ENCODE measurements at places on chromosomes 5 and 9.
A peak's percentile ranks its signal among the peaks of the same experiment; 100 is the strongest.

GRCh38 chr5:130198927-130199326 is 294.7 kb downstream of the CHSY3 start:
- no peak for DNase-seq

DNA sequence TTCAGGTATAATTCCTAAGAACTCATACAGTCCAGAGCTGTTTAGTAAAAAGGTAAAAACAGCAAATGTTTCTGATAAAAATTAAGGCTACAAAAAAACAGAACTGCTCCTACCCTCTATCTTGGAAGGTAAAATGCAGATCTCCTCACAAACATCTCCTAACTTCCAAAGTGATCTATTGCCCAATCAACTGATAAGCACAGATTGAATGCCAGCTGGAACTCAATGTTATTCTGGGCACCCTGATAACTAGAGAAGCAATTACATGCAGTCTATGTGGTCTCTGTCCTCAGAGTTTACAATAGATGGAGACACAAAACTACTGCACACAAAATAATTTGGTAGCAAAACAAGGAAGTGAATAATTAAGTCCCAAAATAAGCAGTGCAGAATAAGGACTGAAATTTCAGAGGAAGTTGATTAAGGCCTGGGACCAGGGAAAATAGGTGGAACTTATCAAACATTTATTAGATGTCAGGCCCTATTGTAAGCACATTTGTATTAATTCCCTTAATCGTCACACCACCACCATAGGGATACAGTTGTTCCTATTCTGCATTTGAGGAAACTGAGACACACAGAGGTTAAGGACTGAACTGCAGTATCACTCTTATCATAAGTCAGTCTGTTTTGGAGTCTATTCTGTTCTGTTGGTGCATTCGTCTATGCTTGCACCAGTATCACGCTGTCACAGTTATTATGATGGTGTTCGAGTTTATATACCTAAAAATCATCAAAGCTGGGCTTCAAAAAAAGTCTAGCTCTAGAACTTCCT is 102.2 kb upstream of the TARS1 start:
- no peak for DNase-seq

DNA sequence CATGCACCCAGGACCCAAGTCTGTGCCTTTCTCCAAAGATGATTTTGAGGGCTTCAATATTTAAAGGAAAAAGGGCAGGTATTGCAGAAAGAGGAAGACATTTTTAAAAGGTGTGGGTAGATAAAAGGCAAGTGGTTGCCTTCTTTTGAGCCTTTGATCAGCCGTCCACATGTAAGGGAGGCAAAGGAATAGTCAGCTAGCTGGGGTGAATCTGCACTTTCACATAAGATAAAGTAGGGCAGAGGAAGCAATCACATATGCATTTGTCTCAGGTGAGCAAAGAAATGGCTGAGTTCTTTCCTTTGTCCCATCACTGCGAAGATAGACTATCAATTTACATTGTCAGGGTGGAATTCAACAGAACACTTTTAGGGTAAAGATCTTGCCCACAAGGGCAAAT is 19.9 kb downstream of the MGAT1 start:
- no peak for DNase-seq

DNA sequence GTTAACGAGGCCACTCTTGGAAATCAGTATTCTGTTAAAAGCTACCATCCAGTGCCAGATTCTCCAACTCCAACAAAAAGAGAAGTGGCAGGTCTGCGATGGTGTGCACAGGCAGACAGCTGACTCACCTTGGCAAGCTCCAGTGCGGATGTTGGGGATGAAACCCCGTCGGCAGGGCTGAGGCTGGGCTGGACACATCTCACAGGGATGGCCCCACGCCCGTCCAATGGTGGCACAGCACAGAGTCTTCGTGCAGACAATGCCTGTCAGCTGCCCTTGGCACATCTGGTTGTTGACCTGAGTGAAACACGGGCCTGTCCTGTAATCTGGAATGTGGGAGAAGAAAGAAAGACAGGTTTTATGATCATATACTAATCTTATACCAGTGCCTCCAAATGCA is 73.4 kb downstream of the FBN2 start:
- DNase-seq: no peak

DNA sequence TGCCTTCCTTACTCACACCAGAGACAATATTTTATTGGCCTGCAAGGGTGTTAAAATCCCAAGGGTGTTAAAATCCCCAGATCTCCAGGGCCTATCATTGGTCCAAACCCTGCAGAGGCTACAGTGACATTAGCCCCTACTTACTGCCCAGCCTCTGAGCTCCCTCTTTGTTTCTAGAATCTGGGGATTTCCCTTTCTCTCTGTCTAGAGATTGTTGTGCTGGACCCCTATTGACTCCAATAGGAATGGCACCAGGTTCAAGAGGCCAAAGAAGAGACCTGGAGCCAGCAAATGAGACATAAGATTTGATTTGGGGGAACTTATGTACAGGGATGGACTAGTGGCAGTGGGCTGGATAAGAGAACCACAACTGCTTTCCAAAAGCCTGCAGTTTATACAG is 53.3 kb upstream of the ZBED3 start:
- DNase-seq: no peak

DNA sequence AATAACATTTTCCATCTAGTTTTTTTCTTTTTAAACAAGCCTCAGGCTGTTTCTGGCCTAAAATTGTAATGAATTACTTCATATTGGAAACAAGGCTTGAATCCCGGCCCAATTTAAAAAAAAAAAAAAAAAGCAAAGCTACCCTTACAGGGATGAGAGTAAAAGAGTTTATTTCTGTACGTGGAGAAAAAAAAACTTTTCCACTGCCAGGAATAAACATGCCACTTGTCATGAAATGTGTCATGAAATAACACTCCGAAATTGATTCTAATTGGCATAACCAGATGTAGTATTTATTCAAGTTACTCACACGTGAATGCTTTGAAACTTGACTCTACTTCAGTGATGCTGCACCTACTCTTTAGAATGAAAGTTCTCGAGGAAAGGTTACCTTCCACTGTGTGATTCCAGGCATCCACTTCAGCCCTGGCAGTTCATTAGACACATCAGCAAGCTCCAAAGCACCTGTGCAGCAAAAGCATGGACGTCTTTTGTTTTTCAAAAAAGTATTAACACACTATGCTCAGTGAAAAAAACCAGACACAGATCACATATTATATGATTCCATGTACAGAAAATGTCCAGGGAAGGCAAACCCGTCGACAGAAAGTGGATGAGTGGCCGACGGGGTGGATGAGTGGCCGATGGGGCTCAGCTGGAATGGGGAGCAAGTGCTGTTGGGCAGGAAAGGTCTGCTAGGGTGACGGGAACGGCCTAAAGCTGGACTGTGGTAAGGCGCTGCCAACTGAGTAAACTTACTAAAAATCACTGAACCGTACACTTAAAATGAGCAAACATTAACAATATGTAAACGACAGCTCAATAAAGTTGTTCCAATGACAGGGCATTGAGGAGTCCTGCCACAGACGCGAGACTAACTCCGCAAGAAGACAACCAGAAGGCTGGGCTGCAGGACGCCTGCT is 21.2 kb downstream of the NSUN2 start:
- DNase-seq: no peak

- DNase-seq: no peak
These were observed 525 bp downstream of the KIF24 start for GRCh38 chr9:34328500-34328986.

DNA sequence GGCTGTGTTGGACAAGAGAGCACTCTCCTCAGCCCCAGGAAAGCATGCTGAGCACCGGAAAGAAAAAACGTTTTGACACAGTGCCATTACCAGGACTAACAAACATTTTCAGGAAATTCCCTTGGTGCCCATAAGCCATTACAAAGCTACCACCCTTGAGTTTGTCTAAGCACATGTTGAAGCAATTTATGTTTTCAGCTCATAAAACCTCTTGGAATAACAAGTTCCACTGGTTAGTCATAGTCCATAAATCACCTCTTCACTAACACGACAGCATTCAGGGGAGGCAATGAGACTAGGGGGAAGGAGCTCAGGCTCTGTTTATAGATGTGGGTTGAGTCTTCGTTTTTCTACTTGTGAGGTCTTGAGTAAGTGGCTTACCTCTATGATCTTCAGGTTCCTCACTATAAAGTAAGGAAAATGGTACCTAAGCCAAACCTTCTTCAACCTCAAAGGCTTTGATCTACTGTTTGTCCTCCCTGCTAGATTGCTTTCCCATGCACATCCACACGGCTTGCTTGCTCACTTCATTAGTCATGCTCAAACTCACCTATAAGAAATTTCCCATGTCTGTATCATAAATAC is 65.4 kb downstream of the DRD1 start:
- no peak for DNase-seq

- DNase-seq: no peak
These were observed 368.3 kb downstream of the EFNA5 start for GRCh38 chr5:107302441-107302840.

GRCh38 chr5:151221574-151221973 is 2.3 kb downstream of the CCDC69 start:
- DNase-seq: no peak

DNA sequence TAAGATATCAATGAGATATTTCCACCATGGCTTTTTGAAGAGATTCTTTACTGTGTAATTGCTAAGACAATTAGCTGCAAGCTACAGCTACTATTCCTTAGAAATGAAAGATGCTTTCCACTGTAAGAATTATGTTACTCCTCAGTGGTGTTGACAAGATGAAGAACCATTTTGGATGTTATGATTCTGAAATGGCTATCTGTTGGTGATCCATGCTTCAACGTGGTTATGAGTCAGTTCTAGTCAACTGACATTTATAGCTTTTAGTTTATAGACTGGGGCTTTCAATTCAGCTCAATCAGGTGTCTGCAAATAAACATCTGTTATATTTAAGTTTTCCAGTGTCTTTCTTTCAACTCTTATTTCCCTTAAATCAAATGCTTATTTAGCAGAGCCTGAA is 93.7 kb downstream of the SGCD start:
- no peak for DNase-seq

- DNase-seq: no peak
These were observed 172.4 kb downstream of the IRX2 start for GRCh38 chr5:2579126-2579525.

- DNase-seq: no peak
These were observed 55.3 kb downstream of the SPEF2 start for GRCh38 chr5:35672995-35673394.

DNA sequence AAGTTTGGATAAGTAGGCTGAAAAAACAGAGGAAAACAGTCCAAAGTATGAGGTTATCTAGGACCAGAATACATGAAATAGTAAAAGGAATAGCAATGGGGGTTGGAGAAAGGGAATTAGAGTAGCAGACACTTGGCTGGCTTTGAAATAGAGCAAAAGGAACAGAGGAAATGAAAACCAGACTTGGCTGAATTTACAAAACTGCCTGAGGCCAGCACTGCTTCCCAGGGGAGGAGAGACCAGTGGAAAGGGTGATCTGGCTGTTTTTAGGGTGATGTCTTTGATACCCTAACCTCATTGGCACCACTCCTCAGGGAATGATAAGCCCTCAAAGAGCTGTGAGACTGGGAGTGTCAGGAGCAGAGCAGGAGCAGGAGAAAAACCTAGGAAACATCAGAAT is 413.4 kb upstream of the SLC30A5 start:
- no peak for DNase-seq

DNA sequence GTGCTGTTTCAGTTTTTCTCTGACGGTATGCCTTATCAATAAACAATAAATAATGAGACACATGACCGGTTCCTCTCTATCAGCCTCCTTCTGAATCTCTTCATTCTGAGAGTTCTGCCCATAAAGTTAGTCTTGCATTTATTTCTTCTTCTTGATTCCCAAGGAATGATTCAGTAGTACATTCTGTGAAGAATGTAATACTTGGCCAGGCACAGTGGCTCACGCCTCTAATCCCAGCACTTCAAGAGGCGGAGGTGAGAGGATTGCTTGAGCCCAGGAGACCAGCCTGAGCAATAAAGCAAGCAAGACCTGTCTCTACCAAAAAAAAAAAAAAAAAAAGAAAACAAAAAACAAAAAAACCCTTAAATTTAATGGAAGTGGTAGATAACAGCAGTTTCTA is 53.9 kb downstream of the PAM start:
- DNase-seq: no peak

DNA sequence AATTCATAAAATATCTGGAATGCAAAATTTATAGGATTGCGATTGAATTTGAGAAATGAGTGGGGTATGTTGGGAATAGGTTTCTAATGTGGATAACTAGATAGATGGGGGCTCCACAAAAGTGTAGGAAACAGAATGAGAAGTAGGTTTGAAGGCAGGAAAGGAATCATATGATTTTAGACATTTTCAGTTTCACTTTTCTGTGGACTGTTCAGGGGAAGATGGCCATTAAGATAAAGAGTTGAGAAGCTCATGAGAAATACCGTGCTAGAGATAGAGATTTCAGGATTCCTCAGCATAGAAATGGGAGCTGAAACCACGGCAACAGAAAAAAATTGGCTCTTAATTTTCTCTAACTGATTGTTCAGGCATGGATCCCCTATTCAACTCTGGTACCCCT is 163.4 kb upstream of the CD180 start:
- no peak for DNase-seq

- DNase-seq: no peak
These were observed 59.6 kb upstream of the LIFR start for GRCh38 chr5:38615981-38616451.

- DNase-seq: no peak
These were observed 29.0 kb upstream of the PRR16 start for GRCh38 chr5:120435129-120435528.

- DNase-seq: no peak
These were observed 64.3 kb upstream of the SLC25A51 start for GRCh38 chr9:37968228-37968701.

DNA sequence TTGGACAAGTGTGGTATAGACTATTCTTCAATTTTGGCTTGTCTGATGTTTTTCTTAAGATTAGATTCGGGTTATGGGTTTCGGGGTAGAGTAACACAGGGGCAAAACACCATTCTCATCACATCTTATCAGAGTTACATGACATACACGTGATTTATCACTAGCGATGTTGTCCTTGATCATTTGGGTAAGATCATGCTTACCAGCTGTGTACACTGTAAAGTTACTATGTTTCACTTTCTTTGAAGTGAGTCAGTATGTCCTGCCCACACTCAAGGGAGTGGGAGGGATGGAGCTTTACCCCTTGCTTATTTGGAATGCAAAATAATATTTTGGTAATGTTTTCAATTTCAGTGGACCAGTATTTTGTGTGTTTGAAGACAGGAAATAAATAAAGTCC is 101.8 kb upstream of the TAF11L2 start:
- no peak for DNase-seq

- DNase-seq: peak; percentile 74
These were observed 5.7 kb upstream of the SEC16A start for GRCh38 chr9:136488247-136489214.

GRCh38 chr5:59186623-59187022 is 603.7 kb downstream of the RAB3C start:
- DNase-seq: no peak

GRCh38 chr5:176908675-176909368 is 9.7 kb upstream of the HK3 start:
- no peak for DNase-seq

GRCh38 chr9:96187151-96187555 is 114.8 kb downstream of the HSD17B3 start:
- DNase-seq: no peak

GRCh38 chr5:142698447-142699183 is 12.7 kb upstream of the FGF1 start:
- no peak for DNase-seq

- DNase-seq: no peak
These were observed 1.0 kb upstream of the HCN1 start for GRCh38 chr5:45697201-45697600.

Measured in stimulated activated CD4-positive, alpha-beta T cell treated with anti-CD3 and anti-CD28 coated beads, Interleukin-1b, Interleukin-23, amount 100 ng/mL, for 4 hours (primary cell).